ENCODE measurements at places on chromosomes 16 and 17. TPM values are rescaled to one million over a fixed set of nuclear protein-coding genes. Genes with fewer than 3 reads are reported as not detected.

The SEPTIN12 gene
- not detected for total RNA-seq

The ITGB4 gene
- total RNA-seq = 0.35 TPM

The ADGRG1 gene
- total RNA-seq = 1.3 TPM

The TBX4 gene
- not detected for total RNA-seq

The MLX gene
- total RNA-seq = 31.9 TPM

The ARHGAP44 gene
- total RNA-seq = 0.33 TPM

The IGSF6 gene
- total RNA-seq = not detected

The SLC12A3 gene
- total RNA-seq = not detected

DNA sequence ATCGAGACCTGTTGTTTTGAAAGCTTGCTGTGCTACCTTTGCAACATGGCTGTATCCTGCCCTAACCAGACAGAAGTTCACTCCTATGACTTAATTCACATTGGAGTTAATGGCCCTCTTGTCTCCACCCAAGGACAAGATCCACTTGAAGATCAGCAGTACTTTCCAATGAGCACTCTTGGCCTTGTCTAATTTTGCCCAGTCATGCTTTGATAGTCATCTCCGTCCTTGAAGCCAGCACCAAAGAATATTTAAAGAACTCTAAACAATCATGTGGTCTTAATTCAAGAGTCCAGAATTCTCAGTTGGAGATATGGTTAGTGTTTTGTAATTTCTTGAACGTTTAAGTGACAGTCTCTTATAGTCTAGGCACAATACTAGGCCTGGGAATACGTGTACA, 775.6 kb upstream of the EEF2KMT start:
- DNase-seq = no peak

- peak; percentile 91 for DNase-seq
Observed at GRCh38 chr17:73308017-73308823, 3.6 kb downstream of the CDC42EP4 start.

DNA sequence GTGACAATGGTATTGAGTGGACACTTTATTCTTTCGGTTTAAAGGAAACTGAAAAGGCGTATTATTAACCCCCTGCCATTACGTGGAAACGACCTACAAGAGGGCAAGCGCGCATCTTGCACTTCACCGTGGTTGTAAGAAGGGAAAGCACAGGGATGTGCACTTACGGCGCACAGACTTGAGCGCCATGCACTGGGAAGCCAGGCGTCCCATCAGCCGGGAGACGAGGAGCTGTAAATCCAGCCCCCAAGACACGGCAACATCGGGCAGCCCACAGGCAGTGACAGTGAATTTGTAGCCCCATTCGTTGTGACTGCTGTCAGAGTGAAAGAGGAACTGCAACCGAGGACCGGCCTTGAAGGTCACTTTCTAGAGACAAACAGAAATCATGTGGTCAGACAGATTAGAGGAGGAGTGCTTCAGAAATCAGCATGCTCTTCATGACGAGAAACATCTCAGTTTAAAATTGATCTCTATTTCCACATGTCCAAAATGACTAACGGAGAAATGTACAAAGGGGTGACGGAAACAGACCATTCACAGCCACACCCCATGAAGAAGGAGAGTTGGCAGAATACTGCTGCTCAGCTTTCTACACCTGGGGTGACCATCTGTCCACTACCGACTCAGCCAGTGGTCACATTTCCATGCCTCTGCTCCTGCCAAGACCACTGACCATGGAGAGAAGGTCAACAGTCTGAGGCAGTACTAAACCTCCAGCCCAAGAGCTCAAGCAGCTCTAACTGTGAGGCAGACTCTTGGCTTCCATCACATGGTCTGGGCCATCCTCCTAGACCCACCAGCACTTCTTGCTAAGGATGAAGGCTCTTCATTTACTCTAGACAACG, 68.6 kb downstream of the ZZEF1 start:
- DNase-seq = no peak

DNA sequence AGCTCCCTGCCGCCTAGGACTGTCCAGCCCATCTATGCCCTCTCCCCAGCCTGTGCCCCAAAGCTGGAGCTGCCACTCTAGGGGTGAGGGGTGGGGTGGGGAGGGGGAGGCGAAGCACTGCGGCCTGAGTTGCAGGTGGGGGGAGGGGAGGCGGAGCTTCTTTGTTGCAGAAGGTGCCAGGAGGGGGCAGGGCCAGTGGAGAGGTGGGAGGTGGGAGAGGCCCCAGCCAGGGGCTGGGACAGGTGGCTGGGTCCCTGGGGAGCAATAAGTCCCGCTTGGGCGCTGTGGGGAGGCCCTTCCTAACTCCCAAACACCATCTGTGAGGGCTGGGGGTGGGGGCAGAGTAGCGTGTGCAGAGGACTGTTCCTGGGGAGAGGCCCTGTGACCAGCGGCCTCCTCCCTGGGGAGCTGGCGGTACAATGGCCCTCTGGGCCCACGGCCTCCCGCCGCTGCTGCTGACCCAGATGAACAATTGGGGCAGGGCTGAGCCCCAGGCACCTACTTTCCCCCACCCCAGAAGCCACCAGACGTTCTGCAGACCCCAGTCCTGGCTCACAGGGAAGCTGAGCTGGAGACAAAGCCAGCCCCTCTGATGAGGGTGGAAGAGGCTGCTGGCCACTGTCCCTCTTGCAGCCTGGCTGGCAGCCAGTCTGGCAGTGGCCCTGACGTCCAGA, 2.2 kb upstream of the NTN3 start:
- DNase-seq = no peak

DNA sequence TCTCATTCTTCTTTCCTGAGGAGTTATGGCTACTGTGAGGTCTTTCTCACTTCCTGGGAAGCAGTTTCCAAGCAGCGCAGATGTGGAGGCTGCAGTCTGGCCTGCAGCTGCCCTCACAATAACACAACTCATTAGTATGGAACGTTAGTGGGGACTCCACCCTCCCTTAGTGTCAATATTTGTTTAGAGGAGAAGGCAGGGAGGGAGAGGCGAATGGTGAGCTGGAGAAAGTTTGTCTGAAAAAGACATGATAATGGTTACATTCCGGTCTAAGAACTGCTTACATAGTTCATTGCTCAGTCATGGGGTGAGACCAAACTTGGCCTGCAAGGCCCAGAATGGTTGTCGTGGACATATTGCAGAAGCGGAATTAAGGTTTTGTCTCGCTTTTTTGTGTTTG, 170.2 kb downstream of the HS3ST3B1 start:
- DNase-seq = peak; percentile 82

GRCh38 chr17:81301195-81302144, 6.4 kb upstream of the SLC38A10 start:
- no peak for DNase-seq

- peak; percentile 97 for DNase-seq
Observed at GRCh38 chr16:86387468-86388440, 122.6 kb upstream of the FOXF1 start.

DNA sequence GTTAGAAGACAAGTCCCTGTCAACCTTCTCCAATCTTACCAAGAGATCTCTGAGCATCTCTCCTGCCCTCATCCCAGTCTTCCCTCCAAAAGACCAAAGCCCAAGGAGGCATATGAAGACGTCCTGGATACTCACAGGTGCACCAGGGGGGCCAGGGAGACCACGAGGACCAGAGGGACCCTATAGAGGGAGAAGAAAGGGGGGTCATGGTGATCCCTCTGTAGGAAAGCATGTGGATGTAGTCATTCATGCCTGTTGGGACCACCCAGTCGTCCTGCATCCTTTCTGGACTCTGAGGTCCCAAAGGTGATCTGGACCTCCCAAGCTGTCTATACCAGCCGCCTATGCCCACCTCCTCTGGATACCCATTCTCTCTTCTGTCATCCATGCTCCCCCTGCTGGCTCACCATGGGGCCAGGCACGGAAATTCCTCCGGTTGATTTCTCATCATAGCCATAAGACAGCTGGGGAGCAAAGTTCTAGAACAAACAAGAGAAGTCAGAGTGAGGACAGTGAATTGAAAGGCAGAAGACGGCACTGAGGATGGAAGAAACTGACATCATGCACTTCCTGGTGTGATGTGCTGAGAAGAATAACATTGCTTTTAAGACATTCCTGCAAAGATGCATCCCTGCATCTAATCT, 3.3 kb downstream of the COL1A1 start:
- DNase-seq = peak; percentile 65

GRCh38 chr16:16140537-16140936, 82.8 kb downstream of the ABCC6 start:
- no peak for DNase-seq

DNA sequence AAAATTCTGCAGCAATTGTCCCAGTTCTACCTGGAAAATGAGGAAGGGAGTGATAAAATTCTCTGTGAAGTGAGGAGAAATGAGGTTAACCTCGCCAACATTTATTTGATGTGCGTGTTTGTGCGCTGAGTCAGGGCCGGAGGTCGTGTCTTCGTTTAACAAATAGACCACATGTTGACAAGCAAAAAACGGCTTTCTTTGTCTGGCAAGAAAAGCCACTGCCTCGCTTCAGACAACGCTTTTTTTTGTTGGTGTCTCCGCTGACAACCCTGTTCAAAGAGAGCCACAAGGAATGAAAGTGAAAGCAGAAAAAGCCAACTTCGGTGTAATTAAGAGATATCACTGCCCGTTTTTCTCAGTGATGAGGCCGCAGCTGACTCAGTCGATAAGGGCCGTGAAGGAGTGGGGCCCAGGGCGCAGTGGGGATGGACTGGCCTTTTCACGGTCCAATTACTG, 510.6 kb downstream of the CDH13 start:
- peak; percentile 89 for DNase-seq

DNA sequence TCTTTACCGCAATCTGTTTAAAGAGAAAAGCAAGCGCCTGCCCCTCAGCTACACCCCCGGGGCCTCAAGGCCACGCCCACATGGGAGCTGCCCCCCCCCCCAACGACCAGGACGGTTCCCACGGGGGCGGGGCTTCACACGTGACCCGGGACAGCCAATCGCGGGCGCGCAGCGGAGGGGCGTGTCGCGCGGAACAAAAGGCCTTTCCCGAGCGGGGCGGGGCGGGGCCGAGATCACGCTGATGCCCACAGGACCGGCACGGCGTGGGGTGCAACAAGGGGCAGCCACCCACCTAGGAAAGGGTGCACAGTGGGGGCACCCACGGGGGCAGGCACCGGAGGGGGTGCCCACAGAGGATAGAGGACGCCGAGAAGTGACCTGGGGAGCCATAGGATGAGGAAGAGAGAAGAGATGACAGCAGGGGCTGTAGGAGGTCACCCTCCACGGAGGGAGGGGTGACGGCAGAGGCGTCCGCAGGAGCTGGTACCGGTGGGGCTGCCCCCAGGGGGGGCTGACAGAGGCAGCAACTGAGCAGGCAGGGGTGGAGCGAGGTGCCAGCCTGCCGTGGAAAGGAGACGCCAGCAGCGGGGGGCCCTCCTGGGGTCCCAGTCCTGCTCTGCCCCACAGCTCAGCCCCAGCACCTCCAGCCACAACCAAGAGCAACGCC, 6.2 kb downstream of the UNKL start:
- peak; percentile 77 for DNase-seq

DNA sequence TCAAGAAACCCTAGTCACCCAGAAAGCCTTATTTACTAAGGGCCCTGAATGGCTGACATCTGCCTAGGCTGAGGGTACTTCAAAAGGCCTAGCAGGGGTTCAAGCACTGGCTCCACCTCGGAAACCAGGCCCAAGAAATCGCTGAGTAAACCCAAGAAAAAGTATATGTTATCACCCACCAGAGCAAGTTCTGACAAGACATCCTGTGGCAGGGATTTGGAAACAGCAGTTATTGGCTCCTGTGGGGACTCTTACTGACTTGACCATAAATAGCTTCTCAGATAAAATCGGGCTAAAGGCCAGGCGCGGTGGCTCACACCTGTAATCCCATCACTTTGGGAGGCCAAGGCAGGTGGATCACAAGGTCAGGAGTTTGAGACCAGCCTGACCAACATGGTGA, 12.2 kb downstream of the ATP6V0D1 start:
- no peak for DNase-seq

DNA sequence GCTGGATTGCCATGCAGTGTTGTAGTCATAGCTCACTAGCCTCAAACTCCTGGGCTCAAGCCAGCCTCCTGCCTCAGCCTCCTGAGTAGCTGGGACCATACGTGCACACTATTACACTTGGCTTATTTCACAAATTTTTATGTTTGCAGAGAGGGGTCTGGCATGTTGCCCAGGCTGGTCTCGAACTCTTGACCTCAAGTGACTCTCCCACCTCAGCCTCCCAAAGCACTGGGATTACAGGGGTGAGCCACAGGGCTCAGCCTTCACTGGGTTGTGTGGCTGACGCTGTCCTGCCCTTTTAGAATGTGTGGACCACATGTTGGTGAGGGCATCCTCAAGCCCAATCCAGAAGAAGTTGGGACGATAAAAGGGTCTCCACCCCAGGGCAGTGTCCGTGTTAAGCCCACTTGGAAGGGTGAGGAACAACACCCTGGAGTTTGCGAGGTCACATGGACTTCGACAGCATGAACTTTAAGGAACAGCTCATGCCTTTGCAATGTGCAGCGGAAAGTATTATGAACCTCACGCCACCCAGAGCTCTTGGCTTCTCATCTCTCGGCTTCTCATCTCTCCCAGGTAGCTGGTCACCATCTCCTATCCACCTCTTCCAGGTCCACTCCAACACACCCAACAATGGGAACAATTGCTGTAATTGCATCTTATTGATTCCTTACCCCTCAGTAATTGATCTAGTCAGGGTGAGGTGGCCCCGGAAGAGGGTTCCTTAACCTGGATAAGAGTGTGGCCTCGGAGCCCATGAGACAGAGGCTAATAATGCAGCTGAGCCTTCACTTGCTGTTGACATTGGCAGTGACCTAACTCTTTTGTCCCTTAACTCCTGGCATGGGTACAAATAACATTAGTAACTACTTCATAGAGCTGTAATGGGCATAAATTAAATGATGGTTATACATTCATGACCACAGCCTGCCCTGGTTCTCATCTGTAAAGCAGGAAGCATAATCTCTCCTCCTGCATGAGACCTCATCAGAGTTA, 6.7 kb downstream of the FOXL1 start:
- peak; percentile 58 for DNase-seq

DNA sequence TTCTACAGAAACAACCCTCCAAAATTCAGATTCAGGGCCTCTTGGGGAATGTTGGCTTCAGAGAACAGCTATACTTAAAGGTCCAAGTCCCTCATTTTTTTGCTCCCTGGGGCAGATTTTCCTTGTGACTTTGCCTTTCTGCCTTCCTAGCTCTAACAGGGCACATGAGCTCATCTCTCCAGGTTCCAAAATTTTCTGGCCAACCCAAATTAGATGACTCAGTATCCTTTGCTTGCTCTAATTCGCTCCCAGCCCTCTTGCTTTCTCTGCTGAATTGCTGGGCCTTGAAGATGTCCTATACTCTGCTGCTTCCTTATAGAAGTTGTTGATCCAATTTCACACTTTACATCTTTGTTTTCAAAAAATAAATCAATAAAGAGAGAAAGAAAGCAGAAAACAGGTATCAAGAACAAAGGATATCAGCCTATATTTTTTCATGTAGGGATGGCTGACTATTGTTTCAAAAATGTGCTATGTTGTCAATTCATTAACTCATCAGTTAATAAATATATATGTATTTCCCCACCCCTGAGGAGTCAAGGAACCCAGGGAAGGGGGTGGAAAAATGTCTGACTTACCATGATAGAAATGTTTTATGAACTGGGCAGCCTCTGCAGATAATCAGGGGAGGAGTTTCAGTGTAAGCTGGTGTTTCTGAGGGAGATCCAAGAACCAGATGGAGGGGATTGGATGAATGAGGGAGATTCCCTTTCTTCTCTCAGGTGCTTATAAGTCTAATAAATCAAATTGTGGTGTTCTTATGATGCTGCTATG, 1.0 kb upstream of the KRTAP4-2 start:
- no peak for DNase-seq

GRCh38 chr17:58577696-58578095, 63.3 kb upstream of the MTMR4 start:
- DNase-seq = peak; percentile 64

Data from H4 (cell line).